ENCODE measurements at places on chromosomes 1 and 21.

- no peak for DNase-seq
- peaks cover 26% of the 10 kb centered on the region for H3K27me3 ChIP-seq
- peaks cover 17% of the 10 kb centered on the region for H3K4me1 ChIP-seq
- H3K36me3 ChIP-seq = no peaks in the 10 kb centered on the region
These were observed 174.1 kb downstream of the LBR start for GRCh38 chr1:225253784-225254183.

DNA sequence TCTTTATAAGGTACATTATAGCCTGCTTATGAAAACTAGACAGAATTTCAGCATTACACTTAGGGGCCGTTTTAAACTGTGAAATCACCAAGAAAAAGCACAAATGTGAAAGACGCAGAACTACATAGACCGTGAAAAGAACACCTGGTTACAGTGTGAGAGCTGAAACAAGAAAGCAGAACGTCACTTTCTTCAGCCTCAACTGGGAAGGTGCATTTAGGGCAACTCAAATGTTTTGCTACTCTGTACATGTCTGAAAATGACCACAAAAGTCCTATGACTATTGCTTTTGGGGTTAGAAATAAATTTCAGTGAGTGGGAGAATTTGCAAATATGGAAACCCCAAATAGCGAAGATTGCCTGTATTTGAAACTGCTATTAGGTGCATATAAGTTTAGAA, 268.7 kb downstream of the OLFM3 start:
- no peak for DNase-seq
- H3K27ac ChIP-seq = no peak overlapping the region
- no peak overlapping the region for H3K4me3 ChIP-seq
- no peaks in the 10 kb centered on the region for H3K27me3 ChIP-seq

DNA sequence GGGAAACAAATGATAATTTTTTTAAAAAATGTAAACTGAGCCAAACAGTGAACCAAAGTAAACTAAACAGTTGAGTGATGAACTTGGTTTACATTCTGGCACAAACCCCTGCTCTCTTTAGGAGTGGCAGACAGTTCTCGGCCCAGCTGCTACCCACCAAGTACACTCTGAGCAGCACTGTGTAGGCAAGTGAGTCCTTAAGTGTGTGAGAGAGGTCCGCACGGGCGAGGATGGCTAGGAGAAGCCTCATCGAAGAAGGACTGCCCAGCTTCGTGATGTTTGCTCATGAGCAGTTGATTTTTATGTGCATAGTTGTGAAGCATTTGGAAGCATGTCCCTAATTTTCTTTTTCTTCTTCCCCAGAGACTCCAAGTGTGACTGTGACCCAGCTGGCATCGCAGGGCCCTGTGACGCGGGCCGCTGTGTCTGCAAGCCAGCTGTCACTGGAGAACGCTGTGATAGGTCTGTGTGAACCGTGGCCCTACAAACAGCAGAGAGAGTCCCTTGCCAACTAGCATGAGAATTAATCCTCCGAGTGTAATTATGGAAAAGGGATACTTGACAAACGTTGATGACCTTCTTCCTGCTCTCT, 32.1 kb downstream of the LAMC2 start:
- H3K27me3 ChIP-seq = peaks cover 9% of the 10 kb centered on the region
- H3K27ac ChIP-seq = no peak overlapping the region
- no peak overlapping the region for H3K4me3 ChIP-seq
- H3K4me1 ChIP-seq = peaks cover 8% of the 10 kb centered on the region

DNA sequence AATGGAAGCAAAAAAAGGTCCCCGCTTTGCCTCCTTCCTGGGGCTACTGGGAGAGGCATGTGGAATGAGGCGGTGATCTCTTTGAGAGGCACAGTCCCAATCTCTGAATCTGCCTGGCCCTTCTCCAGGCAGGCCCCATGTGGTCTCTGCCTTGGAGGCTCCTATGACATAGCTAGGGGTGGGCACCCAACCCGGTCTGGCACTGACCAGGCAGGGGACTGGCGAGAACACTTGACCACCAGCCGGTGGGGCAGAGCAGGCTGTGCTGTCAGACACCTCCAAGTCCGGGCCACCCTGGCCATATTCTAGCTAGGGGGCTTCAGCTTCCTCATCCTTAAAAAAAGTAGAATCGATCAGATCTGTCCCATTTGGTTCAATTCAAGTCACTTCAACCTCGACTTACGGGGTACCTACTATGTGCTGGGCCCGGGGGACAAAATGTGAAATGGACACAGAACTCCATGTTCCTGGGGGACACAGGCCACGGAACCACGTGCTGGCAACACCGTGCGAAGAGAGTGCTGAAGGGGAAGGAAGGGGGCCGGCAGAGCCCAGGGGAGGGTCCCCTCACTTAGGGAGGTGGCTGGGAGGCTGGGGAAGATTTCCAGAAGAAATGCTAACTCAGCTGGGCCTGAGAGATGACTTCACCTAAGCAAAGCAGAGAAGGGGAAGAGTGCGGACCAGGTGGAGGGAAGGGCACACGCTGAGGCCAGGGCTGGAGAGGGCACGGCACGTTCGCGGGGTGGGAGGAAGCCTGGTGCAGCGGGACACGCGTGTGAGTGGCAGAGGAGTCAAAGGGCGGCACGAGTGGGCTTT, 33.3 kb downstream of the HSPG2 start:
- no peaks in the 10 kb centered on the region for H3K36me3 ChIP-seq
- peaks cover 5% of the 10 kb centered on the region for H3K4me1 ChIP-seq
- no peak overlapping the region for H3K27ac ChIP-seq
- peaks cover 8% of the 10 kb centered on the region for H3K27me3 ChIP-seq
- DNase-seq = no peak

DNA sequence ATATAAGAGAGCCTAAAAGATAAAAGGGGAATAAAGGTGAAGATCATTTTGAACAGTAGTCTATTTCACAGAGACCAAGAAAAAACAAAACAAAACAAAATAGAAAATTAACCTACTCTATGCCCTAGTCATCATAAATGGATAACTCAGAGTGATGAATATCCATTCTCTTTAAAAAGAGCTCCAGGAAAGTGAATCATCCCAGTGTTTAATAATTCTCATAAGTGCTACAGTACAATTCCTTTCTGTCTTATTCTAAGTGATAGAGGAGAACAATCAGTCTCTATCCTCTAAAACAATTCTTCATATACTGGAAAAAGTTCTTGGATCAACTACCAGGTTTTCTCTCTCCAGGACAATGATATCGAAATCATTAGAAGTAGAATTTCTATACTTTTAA, 45.8 kb downstream of the GDAP2 start:
- H3K27ac ChIP-seq = no peak overlapping the region
- no peaks in the 10 kb centered on the region for H3K27me3 ChIP-seq
- no peak overlapping the region for H3K4me3 ChIP-seq
- no peaks in the 10 kb centered on the region for H3K4me1 ChIP-seq
- H3K36me3 ChIP-seq = peaks cover 23% of the 10 kb centered on the region
- no peak for DNase-seq

DNA sequence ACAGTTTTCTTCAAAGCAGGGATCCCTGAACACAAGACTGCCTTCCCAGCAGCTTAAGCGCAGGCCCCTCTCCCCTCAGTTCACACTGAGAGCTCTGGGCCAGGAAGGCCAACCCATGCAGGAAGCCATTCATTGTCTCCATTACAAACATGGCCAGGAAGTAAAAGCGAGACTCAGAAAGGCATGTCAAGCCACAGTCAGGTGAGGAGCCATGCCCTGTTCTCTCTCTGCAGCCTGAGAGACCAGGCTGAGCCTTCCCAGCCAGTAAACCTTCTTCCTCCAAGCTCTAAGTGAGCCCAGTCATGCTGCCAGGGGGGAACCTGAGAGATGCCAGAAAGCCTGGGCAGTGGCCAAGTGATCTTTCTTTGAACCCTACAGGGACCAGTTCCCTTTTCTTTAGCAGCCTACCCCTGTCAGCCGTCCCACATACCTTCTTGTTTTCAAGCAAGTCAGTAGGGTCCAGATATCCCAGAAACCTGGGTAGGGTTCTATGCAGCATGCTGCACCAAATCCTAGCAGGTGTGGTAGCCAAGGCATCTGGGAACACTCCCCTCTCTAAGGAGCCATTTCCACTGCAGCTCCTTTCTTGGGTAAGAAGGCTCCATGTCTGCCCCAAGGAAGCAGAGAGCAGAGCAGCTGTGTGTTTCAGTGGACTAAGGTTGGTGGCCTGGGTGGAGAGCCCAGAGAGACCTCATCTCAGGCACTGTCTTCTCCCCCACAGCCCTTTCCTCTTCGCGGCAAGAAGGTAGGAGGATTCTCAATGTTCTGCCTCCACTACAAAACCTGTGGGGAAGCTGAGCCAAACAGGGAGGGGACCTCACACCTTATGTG, 977 bp downstream of the TRAF3IP3 start:
- H3K36me3 ChIP-seq = peaks cover 28% of the 10 kb centered on the region
- H3K27me3 ChIP-seq = no peaks in the 10 kb centered on the region
- DNase-seq = peak; percentile 39
- peak overlapping the region; percentile 94 for H3K27ac ChIP-seq
- peaks cover 79% of the 10 kb centered on the region for H3K4me1 ChIP-seq
- H3K4me3 ChIP-seq = peak overlapping the region; percentile 95

Data from naive B cell (primary cell).